ENCODE measurements at places on chromosomes 7 and 10.

DNA sequence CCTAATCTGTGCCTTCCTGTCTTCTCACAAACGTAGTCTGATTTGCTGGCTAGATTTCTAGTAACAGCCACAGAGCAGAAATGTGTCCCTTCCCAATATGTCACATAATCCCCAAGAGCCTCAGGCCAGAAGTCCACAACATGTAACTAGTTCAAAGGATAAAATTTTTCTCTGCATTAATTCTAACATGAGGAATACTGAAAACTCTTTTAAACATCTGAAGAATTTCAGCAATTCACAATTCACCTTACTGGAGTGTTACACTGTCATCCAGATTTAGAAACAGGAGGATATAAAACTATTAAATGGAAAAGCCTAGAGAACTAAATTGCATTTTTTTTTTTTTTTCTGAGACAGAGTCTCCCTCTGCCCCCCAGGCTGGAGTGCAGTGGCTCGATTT is 2.5 kb upstream of the DDX56 start:
- no peak for DNase-seq

GRCh38 chr7:149838992-149839408 is 825 bp downstream of the ZNF862 start:
- peak; percentile 18 for DNase-seq

DNA sequence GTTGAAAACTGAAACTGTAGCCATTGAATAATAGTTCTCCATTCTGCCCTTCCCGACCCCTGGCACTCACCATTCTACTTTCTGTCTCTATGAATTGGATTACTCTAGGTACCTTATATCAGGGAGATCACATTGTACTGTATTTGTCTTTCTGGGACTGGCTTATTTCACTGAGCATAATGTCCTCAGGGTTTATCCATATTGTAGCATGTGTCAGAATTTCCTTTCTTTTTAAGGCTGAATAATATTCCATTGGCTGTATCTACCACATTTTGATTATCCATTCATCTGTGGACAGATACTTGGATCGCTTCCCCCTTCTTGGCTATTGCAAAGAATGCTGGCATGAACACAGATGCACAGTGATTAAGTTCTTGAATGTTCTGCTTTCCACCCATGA is 107.4 kb downstream of the CDH23 start:
- no peak for DNase-seq

- DNase-seq = no peak
These were observed 16.0 kb downstream of the PDGFA start for GRCh38 chr7:503575-504111.

GRCh38 chr10:99528494-99529441 is 4.0 kb upstream of the NKX2-3 start:
- no peak for DNase-seq

DNA sequence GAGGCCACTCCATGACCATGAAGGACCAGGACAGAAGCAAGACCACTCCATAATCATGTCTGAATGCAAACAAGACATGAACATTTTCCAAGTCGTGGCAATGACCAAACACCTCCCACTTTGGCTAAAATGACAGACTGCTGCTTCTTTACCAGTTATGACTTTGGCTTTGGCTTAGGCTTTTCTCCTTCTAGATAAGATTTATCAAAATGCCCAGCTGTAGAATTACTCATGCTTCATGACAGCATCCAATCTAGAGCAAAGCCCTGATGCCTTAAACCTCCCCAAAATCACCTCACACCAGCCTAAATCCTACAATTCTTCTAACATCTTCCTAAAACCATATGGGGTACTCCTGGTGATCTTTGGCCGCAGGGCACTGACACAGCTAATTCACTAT is 102.1 kb downstream of the VPS41 start:
- no peak for DNase-seq

DNA sequence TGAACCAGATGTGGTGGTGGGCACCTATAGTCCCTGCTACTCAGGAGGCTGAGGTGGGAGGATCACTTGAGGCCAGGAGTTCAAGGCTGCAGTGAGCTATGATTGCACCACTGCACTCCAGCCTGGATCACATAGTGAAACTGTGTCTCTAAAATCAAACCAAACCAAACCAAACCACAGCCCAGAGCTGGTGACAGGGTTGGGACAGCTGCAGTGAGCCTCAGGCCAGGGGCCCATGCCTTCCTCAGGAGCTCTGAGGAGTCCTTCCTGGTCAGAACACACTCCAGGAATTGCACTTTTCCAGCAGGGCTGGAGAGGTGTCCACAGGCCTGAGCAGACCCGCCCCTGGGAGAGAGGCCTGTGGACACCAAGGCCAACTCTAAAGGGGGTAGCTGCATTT is 32.5 kb upstream of the OCM2 start:
- DNase-seq = no peak

GRCh38 chr7:112566442-112567324 is 85.9 kb downstream of the LSMEM1 start:
- no peak for DNase-seq

- peak; percentile 81 for DNase-seq
These were observed 51.9 kb downstream of the CCNY start for GRCh38 chr10:35388197-35388596.

GRCh38 chr7:139560678-139561077 is 37.2 kb downstream of the CLEC2L start:
- DNase-seq = peak; percentile 85

- DNase-seq = no peak
These were observed 101.8 kb downstream of the EGFR start for GRCh38 chr7:55120501-55121198.

- no peak for DNase-seq
These were observed 171.2 kb downstream of the REEP3 start for GRCh38 chr10:63692220-63692896.

- DNase-seq = no peak
These were observed 376.3 kb upstream of the BMPER start for GRCh38 chr7:33529070-33529469.

DNA sequence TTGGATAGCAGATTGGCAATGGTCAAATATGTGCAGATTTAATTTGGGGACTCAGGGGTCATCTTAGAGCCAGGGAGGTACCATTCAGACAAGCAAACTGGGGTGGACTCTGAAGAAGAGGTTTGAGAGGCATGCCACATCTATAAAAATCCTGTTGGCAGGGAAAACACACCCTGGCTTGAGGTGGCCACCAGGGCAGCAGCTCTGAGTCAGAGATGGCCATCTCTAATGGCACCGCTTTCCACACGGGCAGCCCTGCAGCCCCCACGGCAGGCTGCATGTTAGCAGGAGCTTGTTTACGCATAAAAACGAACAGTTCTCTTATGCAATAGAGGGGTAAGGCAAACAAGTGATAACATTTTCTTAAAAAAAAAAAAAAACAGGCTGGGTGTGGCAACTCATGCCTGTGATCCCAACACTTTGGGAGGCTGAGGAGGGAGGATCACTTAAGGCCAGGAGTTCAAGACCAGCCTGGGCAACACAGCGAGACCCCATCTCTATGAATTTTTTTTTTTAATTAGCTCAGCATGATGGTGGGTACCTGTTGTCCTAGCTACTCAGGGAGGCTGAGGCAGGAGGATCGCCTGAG is 14.9 kb downstream of the DLG5 start:
- no peak for DNase-seq

- no peak for DNase-seq
These were observed 17.0 kb downstream of the XPNPEP1 start for GRCh38 chr10:109906316-109906715.

GRCh38 chr7:151756076-151756731 is 120.7 kb downstream of the PRKAG2 start:
- no peak for DNase-seq

- no peak for DNase-seq
These were observed 38.9 kb downstream of the TSPAN14 start for GRCh38 chr10:80492848-80493521.

DNA sequence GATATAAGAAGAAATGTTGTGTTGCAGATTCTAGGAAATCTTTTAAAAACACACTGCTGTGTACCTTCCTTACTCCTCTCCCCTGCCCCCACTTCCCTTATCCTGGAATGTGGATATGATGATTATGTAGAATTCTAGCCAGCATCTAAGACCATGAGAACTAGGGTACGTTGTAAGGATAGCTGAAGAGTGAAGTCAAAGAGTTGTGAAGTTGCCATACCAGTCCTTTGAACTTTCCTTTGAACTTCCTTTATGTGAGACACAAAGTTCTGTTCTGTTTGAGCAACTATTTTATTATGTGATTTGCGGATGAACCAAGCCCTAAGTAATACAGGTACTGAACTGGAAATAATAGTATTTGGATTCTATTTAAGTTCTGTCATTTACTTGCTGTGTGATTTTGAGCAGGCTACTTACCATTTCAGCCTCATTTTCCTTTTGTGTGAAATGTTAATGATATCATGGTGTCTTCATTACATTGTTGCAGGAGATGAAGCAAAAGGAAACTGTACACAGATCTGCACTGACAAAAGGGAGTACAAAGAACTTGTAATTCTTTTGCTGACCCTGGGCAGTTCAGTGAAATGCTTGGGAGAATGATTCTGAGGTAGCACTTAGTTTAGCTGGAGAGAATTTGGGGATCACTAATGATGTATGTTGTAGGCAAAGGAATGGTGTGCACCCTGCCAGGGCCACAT is 31.4 kb downstream of the RPA3 start:
- DNase-seq = no peak

DNA sequence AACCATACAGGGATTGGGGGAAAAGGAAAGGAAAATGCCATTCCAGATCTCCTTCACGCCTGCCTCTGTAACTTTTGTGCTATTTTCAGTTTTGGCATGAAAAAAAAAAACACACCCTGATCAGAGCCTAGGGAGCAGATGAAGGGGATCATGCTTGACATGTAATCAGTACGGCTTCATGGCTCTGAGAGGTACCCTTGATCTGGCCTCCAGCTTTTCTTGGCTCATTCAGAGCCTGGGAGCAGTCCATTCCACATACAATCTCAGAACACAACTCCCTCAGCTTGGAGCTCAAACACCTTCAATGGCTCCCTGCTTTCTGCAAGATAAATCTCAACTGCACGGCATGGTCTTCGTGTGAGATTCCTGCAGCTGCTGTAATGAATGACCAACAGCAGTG is 422.8 kb upstream of the ZMIZ1 start:
- DNase-seq = no peak

- no peak for DNase-seq
These were observed 5.7 kb downstream of the UPK3B start for GRCh38 chr7:76515999-76516443.

- no peak for DNase-seq
These were observed 176.5 kb downstream of the GFRA1 start for GRCh38 chr10:116096526-116096925.

DNA sequence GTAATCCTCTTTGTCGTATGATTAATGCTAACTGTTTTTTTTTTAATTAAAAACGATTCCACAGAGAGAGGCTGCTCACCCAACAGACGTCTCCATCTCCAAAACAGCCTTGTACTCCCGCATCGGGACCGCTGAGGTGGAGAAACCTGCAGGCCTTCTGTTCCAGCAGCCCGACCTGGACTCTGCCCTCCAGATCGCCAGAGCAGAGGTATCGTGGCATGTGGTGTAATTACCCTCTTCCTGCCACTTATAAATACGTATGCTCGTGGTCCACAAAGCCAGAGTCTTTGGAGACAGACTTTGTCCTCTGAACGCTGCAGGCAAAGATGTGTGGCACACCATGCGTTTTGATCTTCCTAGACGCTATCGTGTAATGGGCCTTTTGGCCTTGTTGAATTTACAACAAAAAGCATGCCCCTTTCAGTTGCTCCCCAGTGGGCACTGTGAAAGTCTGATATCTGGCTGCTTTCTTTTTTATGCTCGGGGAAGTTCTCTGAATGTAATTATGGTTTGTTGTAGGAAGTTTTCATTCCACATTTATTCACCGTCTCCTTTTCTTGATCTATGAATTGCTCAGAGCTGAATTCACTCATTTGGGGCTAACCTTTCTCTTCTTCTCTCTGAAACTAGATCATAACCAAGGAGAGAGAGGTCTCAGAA is 33.6 kb upstream of the BTBD16 start:
- DNase-seq = no peak

DNA sequence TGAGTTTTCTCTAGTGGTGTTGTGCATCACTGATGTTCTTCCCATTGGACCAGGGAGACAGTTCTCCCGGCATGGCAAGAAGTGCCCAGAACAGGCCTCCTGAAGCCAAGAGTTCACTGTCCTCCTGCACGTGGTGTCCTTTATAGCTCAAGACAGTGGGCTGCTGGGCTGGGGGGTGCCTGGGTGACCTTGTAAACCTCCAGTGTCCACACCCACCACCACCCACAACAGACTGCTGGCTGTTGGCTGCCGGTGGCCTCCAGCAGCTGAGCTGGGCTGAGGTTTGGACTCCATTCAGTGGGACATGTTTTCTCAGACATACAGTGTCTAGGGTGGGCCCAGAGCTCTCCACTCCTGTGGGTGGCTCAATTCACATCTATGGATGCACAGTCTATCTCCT is 42.2 kb downstream of the HK1 start:
- DNase-seq = no peak

GRCh38 chr10:119176166-119176565 is 2.4 kb downstream of the PRDX3 start:
- DNase-seq = no peak

DNA sequence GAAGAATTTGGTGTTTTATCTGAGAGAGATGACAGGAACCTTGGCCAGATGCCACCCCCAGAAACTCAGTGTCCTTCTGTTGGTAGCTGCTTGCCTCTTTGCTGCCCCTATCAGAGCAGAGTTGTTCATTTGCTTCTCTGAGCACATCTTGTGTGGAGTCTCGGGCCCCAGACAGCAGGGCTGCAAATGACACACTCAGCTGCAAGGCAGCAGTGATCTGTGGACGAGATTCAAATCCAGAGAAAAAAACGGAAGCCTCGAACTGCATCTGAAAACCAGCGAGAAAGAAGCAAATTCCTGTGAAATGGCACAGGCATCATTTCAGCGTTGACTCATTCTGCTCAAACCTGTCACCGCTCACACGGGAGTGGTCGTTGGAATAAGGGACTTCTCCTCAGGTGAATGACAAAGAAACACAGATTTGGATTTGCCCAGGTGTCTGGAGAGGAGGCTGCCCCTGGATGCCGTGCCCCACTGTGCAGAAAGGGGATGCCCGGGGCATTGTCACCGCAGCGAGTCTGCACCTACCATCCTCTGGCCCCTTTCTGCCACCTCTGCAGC is 144.7 kb downstream of the PFKFB3 start:
- DNase-seq = no peak

GRCh38 chr7:70630440-70630817 is 501.5 kb upstream of the GALNT17 start:
- DNase-seq = no peak

GRCh38 chr7:74082770-74083116 is 861 bp upstream of the LIMK1 start:
- no peak for DNase-seq

GRCh38 chr7:95099106-95099505 is 191.7 kb downstream of the PPP1R9A start:
- DNase-seq = no peak
